Stromal cell of bone marrow (primary cell): ENCODE measurements at places on chromosomes 5 and 9.

DNA sequence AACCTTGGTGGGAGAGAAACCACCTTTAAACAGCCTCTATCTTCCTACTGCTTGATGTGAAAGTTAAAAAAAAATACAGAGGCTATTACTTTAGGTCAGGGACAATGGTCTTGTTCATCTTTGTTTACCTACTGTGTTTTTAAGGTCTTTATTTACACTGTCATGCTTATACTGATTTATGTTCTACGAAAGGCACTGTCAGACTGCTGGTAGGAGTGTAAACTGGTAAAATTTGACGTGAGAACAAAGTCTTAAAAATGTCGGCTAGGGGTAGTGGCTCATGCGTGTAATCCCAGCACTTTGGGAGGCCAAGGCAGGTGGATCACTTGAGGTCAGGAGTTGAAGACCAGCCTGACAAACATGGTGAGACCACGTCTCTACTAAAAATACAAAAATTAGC is 42.1 kb upstream of the ELOVL7 start:
- no peak for DNase-seq

DNA sequence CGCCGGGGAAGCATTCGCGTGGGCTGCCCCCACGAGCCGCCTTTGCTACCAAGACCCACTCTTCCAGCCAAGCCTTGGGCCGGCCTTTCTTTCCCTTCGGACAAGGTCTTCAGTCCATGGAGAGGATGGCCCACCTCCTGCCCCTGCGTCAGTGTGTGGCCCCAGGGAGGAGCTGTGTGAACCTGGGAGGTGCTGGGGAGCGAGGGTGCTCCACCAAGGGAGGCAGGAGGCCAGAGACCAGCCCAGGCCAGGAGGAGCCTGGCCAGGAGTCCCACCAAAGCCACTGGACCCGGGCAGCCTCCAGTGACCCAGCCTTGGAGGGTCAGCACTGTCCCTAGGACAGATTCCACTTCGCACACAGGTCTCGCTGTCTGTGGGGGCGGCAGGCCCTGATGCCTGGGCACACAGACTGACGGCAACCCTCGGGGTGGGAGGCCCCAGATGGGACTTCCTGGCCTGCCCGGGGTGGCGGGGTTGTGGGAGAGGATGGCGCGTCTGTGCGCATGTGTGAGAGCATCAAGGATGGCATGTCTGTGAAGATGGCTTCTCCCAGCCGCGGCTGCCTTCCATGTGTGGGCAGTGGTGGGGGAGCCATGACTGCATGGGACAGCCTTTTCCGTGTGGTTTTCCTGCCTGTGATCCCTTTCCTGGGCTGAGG is 113.3 kb upstream of the LPCAT1 start:
- DNase-seq = no peak

DNA sequence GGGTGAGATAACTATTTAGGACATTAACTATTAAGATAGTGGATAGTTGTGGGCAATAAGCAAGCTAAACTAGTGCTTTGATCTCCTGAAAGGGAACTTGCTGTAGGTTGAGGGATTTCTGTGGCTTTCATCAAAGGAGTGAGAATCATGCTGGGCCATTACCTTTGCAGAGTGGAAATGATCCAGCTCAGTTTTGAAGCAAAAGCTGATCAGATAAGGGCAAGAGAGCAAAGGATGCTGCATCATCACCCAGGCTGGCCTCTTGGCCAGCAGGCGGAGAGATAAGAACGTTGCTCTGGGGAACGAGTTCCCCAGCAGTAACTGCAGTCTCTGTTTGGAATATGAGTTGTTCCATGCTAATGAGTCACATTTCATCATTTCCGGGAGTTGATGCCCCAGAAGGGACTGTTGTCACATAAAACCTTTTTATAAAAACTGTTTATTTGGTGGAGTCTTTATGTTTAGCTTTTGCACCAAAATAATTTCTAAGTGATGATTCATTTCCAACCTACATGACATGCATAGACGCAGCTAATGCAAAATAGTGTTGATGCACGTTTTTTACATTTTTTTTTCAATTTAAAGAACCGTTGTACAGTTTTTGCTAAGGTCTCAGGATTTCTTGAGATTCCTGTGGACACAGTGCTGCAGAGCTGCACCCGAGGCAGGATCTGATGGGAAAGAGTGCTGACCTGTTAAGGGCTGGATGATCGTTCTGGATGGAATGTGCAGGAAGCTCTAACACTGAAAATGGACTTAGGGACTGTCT is 99.3 kb downstream of the ACTBL2 start:
- peak; percentile 74 for DNase-seq

DNA sequence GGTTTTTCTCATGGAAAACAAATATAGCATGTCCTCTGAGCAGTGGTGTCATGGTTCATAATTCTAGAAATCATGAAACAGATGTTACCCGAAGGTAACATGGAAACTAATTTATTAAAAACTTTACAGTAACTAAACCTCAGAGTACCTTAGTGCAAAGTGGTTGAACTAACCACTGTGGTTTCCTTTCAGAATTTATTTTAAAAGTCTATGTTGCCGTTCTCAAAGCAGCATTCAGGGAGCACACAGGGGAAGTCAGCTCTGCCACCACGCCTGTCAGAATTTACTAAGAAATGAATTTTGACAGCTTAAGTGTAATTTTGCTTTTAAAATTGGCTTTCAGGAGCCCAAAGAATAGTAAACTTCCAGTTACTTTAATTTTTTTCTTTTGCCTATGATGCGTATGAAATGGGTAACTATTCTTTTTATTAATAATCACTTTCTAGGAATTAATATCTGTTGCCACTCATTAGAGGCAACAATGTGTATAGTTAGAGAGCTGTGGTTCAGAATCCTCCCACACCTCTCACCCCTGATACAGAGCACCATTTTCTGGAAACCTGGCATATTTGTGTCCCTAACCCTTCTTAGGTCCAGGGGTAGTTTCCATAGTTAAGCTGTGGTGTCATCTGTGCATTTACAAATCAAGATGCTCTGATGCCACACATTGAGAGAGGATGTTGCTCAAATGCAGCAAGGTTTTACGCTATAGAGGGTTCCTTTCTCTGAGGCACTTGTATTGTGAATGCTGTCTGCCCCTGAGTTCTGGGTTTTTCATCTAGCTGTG is 202.6 kb downstream of the ZSWIM6 start:
- DNase-seq = no peak

DNA sequence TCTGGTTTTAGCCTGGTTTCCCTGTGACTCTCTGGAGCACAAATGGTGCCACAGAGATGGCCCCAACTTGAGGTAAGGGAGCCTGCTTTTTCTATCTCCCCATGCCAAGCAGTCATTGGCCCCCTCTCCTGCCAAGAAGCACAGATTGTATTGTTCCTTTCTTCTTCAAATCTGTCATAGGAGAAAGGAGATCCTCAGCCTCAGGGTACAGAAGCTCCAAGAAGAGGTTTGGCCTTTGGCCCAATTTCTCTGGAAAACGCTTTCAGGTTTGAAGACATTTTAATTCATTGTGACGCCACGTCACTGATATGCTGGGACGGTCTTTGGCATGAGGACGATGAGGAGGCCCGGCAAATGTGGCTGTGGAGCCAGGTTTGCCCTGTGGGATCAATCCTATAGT is 29.2 kb upstream of the PANK3 start:
- DNase-seq = no peak

GRCh38 chr5:175418251-175418650 is 25.7 kb downstream of the DRD1 start:
- DNase-seq = no peak

DNA sequence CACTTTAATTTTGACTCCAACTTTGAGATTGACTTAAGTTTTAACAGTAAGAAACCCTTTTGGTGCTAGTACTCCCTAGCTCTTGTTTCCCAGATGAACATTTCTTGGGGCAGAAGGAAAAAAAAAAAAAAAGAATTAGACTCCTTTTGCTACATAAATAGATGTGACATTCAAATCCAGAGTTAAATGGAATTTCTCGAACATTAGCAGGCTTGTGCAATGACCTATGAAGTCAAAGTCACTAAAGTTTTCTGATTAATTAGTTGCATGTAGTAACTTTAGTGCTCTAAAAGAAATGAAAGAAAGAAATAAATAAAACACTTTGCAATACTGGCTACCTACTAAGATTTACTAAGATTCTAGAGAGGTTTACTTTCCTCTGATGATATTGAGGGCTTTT is 106.8 kb downstream of the TMEM174 start:
- DNase-seq = no peak

DNA sequence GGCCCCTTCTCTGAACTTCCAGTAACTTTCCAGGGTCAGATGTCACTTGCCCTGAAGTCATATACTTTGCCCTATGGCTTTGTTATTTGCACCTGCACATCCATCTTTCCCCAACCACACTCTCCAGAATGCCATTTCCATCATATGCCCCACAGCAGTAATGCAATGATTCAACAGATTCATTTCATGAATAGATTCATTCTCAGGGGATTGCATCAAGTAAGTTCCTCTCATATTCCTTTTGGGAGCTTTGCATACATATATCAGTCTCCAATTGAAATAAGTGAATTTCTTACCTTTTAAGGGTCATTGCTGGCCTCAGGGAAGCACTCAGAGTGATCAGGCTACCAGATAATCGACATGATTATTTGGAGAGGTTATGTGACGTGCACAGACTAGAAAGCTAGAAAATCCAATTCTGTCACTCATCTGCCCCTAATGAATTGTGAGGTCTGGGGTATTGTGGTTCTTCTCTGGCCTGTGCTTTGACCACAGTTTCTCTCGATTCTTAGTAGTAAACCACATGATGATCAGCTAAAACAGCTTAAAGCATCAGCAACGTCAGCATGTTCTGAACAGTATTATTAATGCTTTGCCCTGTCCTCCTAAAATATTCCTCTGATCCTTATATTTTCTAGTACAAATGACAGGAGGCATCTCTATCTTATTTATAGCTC is 179.9 kb downstream of the ATPSCKMT start:
- DNase-seq = no peak

DNA sequence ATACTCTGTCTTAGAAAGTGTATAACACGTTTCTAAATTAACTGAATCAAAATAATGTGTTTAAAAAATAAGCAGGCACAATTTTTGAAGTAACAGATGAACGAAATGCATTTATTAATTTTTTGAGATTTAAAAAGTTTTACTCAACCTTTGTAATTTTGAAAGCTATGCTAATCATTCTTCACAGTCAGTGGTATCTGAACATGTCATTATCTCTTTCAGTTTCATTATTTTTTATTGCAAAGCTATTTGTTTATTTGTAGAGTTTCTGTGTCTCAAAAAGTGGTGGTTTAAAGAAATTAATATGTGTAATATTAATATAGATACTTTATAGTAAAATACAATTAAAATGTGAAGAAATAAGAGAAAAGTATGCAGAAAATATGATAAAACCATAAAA is 11.2 kb downstream of the CHSY3 start:
- no peak for DNase-seq

DNA sequence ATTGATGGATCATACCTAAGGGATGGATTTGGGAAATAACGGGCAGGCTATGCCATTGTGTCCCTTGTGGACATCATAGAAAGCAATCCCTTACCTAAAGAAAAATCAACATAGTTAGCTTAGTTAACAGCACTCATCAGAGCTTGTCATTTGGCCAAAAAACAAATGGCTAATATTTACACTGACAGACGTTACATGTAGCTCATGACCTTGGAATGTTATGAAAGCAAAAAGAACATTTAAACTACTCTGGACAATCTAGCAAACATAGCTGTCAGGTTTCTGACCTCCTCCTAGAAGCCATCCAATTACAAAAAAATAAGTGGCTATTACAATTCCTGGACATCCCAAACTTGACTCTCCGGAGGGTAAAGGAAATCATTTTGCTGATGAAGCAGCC is 23.8 kb downstream of the TMEM232 start:
- no peak for DNase-seq

DNA sequence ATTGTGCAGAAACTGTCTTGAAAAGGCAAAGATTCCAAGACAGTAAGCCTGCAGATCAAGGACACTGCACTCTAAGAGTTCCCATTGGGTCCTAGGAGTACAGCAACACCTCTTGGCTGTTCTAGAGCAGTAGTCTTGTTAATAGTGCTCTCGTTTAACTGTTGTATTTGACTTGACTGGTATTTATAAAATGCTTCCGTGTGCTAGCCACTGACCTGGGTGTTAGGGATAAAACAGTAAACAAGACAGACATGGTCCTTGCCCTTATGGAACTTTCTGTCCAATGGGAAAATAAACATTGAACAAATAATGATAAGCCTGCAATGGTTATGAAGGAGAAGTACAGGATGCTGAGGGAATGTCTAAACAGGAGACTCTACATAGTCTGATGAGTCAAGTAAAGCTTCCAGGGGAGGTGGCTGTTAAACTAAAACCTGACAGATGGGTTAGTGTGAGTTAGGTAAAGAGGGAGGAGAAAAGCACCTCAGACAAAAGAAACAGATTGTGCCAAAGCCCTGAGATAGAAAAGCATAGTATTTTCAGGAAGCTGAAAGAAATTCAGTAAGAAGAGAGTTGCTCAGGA is 33.3 kb downstream of the TDRD7 start:
- no peak for DNase-seq

GRCh38 chr9:134358026-134358661 is 31.9 kb downstream of the RXRA start:
- no peak for DNase-seq

DNA sequence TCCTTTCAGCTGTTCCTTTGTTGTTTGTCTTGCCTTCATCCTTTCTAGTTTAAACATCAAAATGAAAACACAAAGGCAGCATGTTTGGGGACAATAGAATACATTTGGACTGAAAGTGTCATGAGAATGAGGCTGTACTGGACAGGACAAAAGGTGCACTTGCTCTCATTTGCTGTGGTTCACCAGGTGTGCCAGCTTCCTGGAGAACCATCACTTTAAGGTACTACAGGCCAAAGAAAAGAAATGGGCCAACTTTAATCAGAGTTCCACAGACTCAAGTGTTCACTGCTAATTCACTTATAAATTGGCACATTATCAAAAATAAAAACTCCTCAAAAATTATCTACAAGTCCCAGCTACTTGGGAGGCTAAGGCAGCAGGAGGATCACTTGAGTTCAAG is 53.8 kb downstream of the ABHD17B start:
- DNase-seq = no peak

DNA sequence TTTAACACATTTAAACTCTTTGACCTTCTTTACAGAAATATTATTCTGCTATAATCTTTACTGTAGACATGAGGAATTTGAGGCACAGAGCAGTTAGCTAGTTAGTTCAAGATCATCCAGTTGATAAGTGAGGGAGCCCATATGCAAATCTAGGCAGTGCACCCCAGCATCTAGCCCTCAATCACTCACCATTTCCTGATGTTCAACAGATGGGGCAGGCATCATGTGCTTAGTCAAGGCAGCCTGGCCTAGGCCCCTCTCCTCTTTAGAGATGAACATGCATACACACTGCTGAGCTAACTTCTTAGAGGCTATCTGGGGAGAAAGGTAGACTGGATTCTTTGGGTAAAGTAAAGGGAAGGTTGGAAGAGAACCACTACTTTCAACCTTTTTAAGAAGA is 206.8 kb upstream of the SLC24A2 start:
- DNase-seq = no peak

GRCh38 chr5:134577022-134577795 is 51.7 kb downstream of the JADE2 start:
- DNase-seq = peak; percentile 44

- no peak for DNase-seq
These were observed 54.3 kb downstream of the TRIP13 start for GRCh38 chr5:946720-947625.

DNA sequence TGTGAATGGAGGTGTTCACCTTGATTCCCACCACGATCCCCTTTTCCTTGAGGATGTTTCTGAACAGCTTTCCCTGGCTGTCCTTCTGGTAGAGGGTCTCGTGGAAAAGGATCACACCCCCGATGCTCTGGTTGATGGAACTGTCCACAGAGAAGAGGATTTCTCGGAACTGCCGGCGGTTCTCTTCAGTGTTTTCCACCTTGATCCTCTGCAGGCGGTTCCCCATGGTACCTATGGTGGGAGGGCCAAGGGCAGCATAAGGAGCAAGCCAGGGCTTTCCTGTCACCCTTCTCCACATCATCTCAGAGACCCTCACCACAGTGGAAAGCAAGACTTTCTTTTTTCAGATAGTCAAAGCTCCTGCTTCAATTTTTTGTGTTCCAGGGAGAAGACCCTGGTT is 5.8 kb downstream of the ALDOB start:
- DNase-seq = no peak
